NCI-H1930 (cell line): ENCODE measurements at places on chromosomes 12 and 14.
A peak's percentile ranks its signal among the peaks of the same experiment; 100 is the strongest.

GRCh38 chr14:85198001-85198400 is 331.9 kb upstream of the FLRT2 start:
- DNase-seq = no peak

DNA sequence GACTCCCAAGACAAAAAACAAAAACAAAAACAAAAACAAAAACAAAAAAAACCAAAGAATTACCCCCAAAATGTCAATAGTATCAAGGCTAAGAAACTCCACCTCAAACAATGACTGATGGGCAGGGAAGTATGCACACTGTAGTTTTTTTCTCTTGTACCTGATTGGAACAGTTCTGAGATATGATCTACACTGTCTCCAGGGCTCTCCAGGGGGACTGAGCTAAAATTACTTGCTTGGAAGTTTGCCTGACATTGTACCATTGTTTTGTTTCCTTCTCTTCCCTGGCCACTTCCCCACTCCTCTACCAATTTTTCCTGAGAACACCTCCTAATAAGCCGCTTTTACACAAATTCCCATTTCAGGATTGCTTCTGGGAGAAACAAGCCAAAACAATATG is 22.3 kb upstream of the CATSPERB start:
- no peak for DNase-seq

- no peak for DNase-seq
Observed at GRCh38 chr14:88049936-88050335, 45.0 kb downstream of the GPR65 start.

DNA sequence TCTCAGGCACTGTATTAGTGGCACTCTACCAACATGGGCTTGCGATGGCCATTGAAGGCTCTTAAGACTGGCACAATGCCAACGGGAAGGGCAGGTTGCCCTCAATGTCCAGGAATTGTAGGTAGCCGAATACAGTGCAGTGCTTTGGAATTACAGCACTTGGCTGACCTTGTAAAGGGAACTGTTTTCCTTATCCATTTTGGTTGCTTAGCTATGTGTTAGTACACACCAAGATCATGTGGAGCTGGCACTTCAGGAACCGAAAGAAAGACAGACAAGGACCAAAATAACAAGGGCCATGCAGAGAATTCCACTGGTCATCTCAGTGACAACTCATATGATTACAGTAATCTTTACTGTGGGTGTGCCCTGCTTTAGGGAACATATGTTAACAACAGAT is 72.7 kb downstream of the DYRK2 start:
- DNase-seq = no peak

DNA sequence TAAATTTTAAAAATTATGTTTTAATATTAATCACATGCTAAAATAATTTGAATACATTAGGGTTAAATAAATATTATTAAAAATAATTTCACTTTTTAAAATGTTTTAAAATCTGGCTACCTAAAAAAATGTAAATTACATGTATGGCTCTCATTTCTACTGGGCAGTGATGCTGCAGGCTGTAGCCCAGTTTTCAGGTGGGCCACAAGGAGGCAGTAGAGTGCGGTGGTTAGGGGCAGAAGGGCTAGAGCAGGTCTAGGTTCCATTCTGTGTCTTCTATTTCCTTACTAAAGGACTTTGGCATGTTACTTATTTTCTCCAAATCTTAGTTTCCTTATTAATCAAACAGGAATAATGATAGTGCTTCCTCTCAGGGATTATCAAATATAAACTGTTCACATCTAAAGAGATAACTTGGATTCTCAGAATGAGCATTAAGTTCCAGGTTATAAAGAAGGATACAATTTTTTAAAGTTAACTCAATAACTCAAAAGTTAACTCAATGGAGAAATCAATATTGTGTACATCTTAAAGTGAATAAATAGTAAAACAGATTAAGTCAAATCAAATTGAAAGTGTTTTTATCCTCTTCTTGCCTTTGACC is 54.9 kb upstream of the OVCH1 start:
- DNase-seq = peak; percentile 15

DNA sequence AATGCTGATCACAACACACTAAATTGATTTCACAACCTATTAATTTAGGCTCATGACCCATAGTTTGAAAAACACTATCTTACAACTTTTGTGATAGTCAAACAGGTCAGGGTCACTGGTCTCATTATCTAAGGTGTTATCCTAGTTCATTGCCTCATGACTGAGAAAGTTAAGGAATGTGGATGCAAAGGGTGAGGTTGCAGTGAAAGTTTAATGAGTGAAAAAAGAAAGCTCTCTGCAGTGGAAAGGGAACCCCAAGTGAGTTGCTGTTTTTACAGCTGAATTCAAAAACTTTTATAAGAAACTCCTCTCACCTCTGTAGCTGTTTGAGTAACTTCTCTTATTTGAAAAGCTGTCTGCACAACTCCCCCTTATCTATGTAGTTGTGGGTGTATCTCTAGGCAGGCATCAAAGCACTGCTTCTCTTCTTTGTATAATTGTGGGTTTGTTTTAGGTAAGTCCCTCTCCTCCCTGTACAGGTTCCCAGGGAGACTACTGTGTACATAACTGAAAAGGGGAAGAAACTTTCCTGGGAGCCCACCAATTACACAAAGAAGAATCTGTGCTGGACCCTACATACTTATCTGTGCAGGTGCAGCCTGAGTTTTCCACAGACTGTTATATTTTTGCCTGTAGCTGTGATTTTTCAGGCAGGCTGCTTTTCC is 18.9 kb downstream of the DNAL1 start:
- no peak for DNase-seq

- DNase-seq = no peak
Observed at GRCh38 chr12:12722435-12723148, 5.4 kb downstream of the CDKN1B start.

- no peak for DNase-seq
Observed at GRCh38 chr14:29925736-29926135, 1.9 kb downstream of the PRKD1 start.

DNA sequence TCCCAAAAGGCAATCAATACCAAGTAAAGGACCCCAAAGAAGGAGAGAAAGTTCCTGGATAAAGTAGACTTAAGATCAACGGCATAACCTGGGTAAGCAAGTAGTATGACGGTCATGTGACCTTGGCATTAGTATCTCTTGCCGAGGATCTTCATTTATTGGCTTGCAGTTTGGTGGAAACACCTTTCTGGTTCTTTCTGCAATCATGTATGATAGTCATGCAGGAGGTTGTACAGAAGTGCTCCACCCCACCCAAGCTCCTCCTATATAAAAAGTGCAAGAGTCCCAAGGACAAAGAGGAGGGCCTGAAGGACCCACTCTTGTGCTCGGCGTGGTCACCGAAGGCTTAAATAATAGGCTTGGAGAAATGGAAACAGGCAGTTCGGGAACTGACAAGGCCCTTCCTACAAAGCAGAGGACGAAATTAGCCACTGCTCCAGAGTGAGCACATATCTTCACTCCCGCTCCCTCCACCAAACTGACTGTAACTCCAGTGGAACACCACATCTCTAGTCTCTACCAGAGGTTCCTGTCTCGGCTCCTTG is 750 bp downstream of the CS start:
- no peak for DNase-seq

DNA sequence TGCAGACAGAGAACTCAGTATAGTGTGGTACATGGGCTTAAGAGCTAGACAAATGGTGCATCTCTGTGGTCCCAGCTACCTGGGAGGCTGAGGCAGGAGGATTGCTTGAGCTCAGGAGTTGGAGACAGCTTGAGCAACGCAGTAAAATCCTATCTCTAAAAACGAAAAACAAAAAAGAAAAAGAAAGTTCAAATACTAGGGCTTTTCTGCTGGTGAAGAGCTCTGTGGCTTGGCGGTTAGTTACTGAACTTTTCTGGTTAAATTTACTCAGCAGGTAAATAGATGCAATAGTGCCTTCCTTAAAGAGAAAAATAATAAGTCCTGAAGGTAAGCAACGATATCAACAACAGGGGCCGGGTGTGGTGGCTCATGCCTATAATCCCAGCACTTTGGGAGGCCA is 31.4 kb upstream of the RAP1B start:
- DNase-seq = no peak

GRCh38 chr12:11524446-11524845 is 125.0 kb upstream of the ETV6 start:
- DNase-seq = no peak

DNA sequence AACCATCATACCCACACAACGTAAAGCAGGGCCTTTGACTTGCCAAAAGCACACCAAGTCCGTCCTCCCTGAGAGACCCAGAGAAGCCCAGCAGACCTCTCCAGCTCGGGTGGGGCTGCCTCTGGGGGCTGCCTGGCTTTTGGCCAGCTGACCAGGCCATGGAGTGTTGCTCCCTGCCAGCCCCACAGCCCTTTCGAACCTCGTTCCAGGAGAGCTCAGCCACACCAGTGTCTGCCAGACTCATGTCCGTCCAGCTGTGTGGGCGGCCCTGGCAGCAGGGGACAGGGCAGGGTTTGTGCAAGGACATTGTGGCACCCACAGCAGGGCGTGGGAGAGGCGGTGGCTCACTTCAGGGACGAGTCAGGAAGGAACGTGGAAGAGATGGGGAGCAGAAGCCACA is 22.6 kb upstream of the IRF2BPL start:
- DNase-seq = no peak

DNA sequence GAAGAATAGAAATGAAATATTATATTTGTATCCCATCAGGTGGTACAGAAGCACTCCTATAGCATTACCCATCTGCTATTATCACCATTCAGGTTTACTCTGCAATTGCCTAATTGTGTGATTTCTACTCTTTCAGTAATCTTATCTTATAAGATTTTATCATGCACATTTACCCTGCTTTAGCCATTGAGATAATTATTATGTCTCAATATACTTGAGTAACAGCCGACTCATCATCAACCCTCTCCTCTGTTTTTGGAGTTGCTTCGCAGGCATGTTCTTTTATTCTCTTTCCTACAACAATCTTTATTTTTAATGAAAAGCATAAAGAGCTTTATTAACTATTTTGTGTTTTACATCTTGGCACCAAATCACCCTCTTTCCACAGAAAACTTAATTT is 419.9 kb downstream of the LRIG3 start:
- no peak for DNase-seq

- no peak for DNase-seq
Observed at GRCh38 chr12:8894378-8894777, 19.9 kb upstream of the PHC1 start.

DNA sequence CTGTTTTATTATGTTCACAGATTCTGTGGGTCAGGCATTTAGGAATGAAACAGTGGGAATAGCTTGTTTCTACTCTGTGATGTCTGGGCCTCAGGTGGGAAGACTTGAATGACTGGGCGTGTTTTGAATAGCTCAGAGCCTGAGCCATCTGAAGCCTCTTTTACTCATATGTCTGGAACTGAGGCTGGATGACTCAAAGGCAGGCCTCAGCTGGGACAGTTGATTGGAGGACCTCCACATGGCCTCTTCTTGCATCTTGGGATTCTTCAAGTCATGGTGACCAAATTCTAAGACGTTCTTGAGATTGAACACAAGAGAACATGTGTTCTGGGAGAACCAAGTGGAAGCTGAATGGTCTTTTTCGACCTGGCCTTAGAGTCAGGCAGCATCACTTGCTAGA is 45.8 kb upstream of the TBX3 start:
- DNase-seq = no peak

DNA sequence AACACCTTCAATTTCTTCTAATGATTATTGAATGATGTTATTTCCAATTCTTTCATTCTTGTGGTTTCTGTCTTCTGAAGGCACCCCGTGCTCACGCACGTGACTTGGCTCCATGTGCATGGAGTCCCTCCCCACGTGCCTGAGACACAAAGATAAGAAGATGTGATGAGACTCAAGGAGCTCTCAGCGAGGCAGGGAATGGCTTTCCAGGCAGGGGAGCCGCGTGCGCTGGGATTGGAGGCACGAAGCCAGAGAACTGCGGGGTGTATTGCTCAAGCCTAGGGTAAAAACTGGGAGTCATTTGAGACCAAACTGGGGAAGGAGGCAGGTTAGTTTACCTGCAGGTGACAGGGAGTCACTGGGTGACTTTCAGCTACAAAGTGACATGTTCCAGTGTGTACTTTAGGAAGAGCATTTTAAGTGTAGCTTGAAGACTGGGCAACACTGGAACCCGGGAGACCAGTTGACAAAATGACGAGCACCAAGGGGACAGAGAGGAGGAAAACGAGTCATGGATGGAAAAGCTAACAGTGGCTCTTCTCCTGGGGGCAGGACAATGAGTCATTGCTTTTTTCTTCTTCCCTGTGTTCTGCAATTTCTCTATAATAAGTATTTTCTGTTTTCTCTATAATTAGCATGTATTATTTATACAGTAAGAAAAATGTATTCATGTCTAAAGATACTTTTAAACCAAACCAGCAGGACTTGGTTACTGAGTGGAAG is 311.7 kb upstream of the FKBP4 start:
- DNase-seq = no peak

GRCh38 chr12:24904871-24905270 is 44.0 kb downstream of the BCAT1 start:
- DNase-seq = no peak

DNA sequence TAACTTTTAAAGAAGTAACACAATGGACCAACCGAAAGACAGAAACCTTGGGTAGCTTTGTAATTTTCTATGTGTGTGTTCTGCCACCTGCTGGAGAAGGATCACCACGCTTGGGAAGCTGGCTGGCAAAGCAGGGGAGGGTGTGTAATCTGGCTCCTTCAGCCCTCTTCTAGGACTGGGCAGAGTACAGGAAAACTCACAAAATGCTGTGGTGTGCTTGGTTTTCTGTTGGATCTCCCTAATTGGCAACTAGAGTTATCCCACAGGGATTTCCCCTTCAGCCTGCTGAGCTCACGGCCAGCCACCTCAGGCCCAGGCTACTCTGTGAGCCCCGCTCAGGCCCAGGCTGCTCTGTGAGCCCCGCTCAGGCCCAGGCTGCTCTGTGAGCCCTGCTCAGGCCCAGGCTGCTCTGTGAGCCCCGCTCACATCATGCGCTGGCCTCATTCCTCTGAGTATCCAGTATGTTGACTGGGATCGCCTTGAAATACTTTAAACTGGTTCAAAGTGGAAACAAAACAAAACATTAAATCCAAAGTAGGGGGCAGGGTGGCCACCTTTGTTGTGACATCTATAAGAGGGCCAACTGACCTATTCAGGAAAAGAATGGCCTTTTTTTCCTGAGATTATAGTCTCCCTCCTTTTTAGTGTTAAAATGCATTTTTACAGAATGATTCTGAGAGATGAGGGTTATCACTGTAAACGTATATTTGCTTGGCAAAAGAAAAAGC is 52.0 kb upstream of the RNU6-8 start:
- DNase-seq = peak; percentile 26

DNA sequence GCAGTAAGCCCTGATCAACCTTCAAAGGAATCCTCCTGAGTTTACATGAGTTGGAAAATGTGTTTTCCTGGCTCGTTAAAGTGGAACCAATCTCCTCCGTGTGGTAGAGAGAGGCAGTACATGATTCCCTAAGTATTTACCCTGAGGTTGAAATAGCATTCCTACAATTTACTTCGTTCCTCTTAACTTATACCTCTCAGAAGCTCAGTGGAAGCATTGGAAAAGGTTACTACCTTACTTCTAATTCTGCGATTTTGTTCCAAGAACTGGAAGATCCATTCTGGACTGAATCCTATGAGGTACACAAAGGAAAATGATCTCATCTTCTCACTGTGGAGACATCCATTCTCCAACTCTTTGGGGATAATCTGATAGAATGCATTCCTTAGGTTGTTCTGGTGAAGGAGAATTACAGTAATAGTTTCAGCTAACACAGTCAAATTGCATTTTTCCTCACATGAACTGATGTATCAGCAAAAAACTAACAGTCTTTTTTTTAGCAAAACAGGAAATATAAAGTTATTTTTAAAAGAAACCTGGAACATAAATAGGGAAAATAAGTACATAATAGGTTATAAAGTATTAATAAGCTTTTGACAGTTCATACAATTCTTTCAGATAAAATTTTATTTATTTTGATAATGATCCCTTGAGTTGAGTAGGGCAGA is 475.6 kb downstream of the PDZRN4 start:
- no peak for DNase-seq
